ENCODE measurements at places on chromosomes 1 and 21.

DNA sequence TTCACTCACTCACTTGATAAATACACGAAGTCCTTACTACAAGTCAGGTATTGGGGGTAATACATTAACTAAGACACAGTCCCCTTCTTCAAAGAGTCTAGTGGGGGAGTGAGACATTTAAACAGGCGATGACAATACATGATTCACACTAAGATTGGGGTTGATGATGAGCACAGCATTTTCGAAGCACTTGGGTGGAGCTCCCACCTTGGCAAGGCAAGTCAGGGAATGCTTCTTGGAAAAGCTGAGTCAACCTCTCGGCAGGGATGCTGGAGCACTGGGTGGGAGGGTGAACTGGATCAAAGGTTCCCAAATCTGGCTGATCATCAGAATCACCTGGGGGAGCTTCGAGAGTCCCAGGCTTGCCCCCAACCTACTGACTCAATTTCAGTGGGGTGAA is 57.9 kb upstream of the ENAH start:
- DNase-seq, result no peak

DNA sequence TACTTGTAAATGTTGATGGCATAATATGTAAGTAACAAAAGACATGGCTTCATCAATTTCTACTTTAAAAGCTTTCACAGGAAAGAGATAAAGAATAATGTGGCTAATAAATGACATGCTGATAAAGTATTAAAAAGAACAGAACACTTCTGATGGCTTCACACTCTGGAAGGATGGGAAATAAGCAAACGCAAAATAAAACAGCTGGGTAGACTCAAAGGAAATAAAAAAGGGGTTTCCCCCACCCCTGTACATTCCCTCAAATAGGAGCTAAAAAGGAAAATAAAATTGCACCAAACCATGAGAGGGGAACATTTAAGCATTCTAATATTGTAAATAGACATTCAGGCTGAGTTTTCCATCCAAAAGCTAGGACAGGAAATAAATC is 27.0 kb upstream of the DYRK1A start:
- no peak for DNase-seq

GRCh38 chr21:27571706-27572105 is 604.8 kb upstream of the ADAMTS5 start:
- DNase-seq, result no peak

- DNase-seq, result no peak
Observed at GRCh38 chr21:36059823-36060158, 535 bp downstream of the SETD4 start.

GRCh38 chr1:237670302-237670701 is 220.4 kb downstream of the ZP4 start:
- no peak for DNase-seq

- DNase-seq, result no peak
Observed at GRCh38 chr1:93620172-93620840, 61.3 kb downstream of the BCAR3 start.

DNA sequence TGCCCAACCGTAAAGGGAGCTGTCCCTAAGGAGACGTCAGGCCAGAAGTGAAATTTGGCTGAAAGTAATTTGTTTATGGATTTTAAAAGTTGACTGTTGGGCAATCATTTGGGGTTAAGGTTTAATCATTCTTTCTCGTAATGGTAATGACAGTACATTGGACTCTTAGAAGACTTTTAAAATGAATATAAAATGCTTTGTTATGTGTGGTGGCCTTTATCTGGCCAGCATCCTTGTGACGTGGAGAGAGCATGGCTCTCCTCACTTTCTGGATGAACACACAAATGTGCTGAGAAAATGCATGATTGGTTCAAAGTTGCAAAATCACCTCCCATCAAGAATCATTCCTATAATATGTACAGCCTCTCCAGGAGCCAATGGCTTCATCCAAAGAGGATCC is 160.2 kb downstream of the DHRS3 start:
- DNase-seq, result no peak

DNA sequence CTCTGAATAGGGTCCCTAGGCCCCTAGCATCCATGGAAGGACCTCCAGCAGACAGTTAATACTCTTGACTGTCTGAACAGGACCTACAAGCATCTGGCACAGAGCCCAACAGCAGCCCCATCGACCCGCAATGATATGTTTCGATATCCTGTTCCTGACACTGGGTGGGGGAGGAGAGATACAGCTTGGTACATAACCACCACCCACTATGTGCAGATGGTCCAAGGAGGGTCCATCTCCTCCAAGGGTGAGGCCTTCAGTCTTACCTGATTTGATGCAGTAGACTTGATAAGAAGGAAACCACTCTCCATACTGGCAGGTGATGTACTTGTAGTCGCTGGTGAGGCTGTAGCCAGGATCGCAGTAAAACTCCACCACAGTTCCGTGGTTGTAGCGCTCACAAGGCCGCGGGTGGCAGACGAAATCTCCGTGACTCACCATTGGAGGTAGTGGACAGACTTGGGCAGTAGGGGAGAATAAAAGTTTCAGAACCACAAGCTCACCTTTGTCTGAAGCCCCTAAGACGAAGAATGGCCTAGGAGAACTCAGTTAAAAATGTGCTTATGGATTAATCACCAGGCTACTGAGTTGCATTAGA is 86.0 kb upstream of the TLR5 start:
- DNase-seq, result no peak

- no peak for DNase-seq
Observed at GRCh38 chr1:45319761-45320160, 6.9 kb upstream of the HPDL start.

DNA sequence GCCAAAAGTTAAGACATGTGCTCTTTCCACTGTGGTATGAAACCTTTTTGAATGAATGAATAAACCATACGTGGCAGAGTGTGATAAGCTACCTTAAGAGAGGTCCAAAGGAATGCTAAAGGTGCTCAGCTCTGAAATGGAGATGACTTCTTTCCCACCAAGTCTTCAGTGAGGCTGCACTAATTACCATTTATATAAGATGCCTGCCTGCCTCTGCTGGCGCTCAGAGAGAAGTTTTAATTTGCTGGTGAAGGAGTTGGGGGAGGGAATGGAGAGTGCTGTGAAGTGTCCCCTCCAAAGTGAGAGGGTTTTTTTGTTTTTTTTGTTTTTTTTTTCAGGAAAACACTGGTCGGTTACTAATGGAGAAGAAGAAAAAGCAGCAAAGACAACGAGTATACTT is 559.0 kb downstream of the OMA1 start:
- no peak for DNase-seq

DNA sequence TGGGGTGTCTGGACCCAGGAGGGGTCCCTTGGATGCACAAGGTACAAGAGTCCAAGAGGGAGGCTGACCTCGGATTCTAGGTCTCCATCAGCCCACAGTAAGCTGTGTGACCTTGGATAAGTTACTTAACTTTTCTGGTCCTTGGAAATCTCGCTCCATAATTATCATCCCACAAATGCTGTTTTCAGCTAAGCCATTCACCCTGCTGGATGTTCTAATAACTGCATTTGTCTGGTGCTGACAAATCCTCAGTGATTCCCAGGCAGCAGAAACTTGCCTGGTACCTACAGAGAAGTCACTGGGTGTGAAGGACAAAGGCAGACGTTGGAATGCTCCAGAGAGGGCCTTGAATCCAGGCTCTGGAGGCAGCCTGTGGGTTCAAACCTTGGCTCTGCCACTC is 89.7 kb downstream of the IGSF21 start:
- no peak for DNase-seq

DNA sequence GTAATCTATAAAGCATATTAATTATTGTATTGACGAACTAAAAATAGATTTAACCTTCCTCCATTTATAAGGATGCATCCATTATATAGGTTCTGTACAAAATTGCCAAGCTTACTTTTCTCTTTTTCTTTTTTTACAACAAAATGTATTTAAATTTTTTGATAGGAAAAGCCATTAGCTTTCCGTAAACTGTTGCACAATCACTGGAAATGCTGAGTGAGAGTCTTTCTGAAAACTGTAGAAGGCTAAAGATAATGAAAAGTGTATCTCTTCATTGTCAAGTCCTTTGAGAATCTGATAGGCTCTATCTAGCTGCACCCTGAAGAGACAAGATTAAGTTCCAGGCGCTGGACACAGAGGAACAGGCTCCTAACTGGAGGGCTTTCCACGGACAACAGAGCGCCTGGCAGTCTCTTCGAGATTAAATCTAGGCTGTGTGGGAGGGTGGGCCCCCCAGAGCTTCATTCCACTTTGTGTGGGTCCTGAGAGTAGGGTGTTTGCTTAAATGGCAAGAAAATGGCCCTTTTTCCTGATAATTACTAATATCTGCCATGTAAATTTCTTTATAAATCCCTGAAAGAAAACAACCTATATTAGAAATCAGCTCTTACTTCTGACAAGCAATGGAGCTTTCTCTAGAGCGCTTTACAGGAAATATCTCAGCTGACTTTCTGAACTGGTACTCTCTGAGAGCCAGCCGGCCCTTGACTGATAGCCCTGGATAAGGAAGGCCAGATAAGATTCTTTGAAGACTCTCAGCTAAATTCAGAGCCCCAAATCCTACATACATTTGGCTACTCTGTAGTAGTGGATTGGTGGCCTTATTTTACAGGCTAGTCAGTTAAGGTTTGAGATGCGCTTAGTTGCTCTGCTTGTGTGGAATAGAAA is 108.3 kb downstream of the FMN2 start:
- DNase-seq, result no peak

DNA sequence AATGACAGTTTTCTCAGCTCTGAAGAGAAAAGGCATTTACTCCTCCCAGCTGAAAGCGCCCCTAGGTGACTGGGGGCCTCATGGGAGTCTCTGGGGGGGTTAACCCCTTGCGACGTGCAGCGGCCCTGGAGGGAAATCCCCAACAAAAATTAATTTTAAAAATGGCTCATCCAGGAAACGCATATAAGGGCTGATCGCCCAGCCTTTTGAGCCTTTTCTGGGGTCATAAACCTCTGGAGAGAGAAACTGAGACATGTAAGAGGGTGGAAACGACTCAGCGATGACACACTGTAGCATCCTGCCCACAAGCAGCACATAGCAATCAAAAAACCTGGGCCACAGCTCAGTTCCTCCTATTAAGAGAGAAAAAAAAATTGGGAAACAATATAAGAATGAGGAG is 20.4 kb upstream of the HPDL start:
- no peak for DNase-seq

DNA sequence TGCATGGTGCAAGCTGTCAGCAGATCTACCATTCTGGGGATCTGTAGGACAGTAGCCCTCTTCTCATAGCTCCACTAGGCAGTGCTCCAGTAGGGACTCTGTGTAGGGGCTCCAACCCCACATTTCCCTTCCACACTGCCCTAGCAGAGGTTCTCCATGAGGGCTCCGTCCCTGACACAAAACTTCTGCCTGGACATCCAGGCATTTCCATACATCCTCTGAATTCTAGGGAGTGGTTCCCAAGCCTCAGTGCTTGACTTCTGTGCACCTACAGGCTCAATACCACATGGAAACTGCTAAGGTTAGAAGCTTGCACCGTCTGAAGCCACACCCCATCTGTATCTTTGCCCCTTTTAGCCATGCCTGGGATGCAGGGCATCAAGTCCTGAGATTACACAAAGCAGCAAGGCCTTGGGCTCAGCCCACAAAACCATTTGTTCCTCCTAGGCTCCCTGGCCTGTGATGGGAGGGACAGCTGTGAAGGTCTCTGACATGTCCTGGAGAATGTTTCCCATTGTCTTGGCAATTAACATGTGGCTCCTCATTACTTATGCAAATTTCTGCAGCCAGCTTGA is 117.0 kb upstream of the NFIA start:
- DNase-seq, result no peak

DNA sequence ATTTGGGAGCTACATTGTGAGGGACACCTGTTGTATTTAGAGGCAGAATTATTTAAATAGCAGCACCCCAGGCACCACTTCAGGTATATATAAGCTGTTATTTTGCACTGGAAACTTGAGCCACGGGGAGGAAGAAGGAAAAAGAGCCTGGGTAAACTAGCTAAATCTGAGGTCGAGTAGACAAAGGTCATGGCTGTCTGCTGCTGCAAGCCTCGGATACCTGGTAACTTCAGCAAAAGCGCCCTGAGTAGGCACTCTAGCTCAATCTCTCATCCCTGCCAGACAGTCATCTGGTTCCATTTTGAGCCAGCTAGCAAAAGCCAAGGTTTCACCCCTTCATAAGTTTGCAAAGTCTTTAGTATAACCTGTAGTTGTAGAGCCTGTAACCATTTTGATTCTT is 101.9 kb upstream of the ZNF644 start:
- no peak for DNase-seq

- no peak for DNase-seq
Observed at GRCh38 chr1:183070923-183071618, 47.9 kb downstream of the LAMC1 start.

- DNase-seq, result no peak
Observed at GRCh38 chr1:150015651-150016131, 5.2 kb upstream of the OTUD7B start.

DNA sequence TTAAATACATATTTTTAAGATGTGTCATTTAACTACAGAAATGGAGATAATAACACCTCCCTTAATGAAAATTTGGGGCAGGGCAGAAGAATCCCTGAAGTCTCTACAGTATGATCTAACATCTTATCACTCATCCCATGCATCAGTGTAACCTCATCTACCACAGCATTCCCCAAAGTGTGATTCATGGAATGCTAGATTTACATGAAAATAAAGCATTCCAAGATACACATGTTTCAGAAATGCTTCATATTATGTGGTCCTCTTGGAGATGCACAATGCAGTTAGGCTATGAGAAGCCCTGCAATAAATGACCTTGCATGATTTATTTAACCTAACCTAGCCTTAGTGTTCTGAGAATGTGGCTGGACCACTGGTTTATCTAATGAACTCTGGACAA is 166.9 kb upstream of the SYT6 start:
- no peak for DNase-seq

DNA sequence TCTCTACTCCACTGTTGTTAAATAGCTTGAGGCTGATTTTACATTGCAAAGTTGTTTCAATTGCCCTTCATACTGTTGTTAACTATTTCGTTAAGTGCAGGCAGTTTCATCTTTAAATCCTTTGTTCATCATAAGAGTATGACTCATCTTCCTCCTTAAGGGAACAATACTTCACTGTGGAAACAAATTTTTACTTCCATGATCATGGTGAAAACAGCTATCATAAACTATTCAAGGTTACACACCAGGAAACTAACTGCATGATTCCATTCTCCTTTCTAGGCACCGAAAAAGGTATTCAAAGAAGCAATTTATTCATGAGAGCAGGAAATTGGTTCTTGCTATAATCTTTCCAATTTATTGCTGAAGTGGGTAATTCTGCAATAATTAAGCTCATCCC is 593.2 kb downstream of the LRRIQ3 start:
- no peak for DNase-seq

DNA sequence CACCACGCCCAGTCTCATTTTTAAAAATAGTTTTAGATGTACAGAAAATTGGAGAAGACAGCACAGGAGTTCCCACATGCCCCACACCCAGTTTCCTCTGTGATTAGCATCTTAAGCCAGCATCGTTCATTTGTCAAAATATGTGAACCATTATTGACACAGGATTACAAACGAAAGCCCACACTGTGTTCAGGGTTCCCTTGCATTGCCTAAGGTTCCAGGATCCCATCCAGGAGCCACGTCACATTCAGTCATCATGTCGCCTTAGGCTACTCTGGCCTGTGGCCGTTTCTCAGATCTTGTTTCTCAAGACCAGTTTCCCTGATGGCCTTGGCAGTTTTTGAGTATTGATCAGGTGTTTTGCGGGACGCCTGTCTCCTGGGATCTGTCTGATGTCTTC is 34.7 kb upstream of the TNFRSF1B start:
- no peak for DNase-seq

GRCh38 chr1:84797603-84798002 is 95.4 kb downstream of the LPAR3 start:
- no peak for DNase-seq

All from activated T-cell treated with anti-CD3 and anti-CD28 coated beads for 1 hour (primary cell).